Activated T-helper 1 cell treated with anti-CD3 and anti-CD28 coated beads, Interleukin-12 subunit alpha, Interleukin-12 subunit beta, Interleukin-2, Interleukin-4 antibody, amounts not matched to agents 30 ng/mL and 10 ng/mL and 1 ng/mL, durations not matched to agents 14 hours and 24 hours and 36 hours (primary cell): ENCODE measurements at places on chromosomes 3 and 15. TPM values are rescaled to one million over a fixed set of nuclear protein-coding genes. Genes with fewer than 3 reads are reported as not detected.

Gene RHCG
- not detected in 2 replicates for total RNA-seq

Gene SOX2
- 0.07 and 0.10 TPM in 2 replicates for total RNA-seq

Gene AQP9
- total RNA-seq = 0.07 TPM in 1 of 2 replicates, not detected in the other

Gene UROC1
- total RNA-seq = not detected in 2 replicates

Gene PRRT3
- total RNA-seq = 16.4 and 16.8 TPM in 2 replicates

Gene HESX1
- total RNA-seq = 0.18 and 0.32 TPM in 2 replicates

Gene LRRC49
- not detected in 2 replicates for total RNA-seq

Gene PLS1
- 4.4 and 4.8 TPM in 2 replicates for total RNA-seq

Gene RBSN
- total RNA-seq = 11.7 and 12.5 TPM in 2 replicates

Gene MAN2A2
- total RNA-seq = 228 and 239 TPM in 2 replicates

Gene ALDH1A2
- not detected in 2 replicates for total RNA-seq

Gene FSD2
- not detected in 2 replicates for total RNA-seq

Gene ARPP21
- total RNA-seq = not detected in 2 replicates
